ENCODE measurements at places on chromosomes 11 and 22.
A peak's percentile ranks its signal among the peaks of the same experiment; 100 is the strongest.

DNA sequence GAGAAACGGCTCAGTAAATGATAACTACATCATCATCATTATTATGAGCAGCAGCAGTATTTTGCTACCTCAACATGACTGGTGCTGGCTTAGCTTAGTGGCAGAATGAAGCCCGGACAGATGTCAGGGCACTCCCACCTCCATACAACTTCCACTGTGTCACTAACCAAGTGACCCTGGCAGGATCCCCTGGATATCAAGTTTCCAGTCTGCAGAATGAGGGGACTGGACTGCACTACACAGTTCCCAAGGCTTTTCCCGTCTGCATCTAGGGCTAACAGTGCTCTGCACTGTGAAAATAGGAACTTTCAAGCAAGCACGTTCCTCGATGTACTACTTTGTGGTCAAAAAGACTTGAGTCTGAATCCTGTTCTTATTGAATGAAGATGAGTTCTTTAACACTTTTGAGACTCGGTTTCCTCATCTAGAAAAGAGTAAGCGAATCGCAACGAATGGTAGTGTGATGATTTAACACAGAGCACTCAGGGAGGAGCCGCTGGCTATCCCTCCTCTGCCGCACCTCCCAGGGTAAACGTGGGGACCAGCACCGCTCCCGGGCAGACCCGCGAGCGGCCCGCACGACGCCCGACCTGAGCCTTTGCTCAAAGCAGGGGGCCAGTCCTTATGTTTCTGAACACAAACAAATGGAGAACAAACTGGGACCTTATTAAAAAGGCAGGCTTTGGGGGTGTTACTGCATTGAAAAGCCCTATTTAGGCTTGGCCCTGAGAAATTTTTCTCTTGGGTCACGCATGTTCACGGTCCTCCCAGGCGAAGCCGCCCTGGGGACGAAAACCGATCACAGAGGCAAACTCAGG, 910 bp downstream of the CLTCL1 start:
- DNase-seq: peak; percentile 53

DNA sequence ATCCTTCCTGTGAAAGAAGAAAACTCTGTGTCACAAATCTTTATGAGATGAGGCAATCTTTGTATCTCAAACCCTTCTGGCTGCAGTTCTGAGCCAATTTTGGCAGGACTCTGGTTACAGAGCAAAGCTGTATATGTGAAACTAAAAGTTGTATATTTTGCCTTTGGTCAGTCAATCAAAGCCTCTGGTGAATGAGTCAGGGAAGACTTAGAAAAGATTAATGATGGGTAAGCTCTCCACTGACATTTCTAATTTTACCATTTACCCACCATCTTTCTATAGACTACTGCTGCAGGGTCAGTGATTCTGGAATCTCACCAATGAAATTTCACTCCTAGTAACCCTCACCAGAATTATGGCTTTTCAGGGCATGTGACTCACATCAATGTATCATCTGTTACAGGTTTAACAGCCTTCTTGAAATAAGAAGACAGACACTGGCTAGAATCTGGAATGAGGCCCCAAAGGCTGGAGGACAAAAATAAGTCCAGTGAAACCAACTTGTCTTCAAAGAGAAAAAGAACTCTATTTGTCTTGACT, 43.3 kb downstream of the USP35 start:
- no peak for DNase-seq

GRCh38 chr11:34180040-34180813, 74.8 kb downstream of the NAT10 start:
- DNase-seq: peak; percentile 86

DNA sequence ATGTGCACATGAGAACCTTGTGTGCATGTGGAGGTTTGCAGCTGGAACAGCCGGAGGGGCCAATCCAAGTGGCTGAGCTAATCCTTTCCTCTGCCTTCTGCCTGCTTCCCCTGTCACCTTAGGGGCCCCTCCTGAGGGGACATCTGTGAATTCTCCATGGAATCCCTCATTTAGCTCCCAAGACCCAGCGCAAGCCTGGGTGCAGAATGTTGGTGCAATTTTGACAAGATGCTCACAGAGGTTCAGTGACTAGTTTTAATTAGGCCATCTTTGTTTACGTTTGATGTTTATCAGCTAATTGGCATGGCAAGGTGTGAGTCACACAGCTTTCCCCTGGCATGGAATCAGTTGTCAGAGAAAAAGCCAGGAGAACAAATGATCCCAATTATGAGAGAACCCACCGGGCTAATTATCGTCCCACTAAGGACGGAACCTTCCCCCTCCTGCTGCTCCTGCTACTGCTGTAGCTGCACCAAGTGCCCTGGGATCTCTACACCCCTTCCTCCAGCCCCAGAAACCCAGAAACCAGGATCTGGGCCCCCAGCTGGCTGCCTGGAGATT, 63.6 kb upstream of the PAX6 start:
- DNase-seq: no peak

GRCh38 chr22:25388866-25389540, 169.6 kb downstream of the CRYBB2 start:
- peak; percentile 71 for DNase-seq

- peak; percentile 58 for DNase-seq
Measured at GRCh38 chr11:17313349-17314231, 37.1 kb downstream of the NUCB2 start.

GRCh38 chr11:46134061-46134460, 12.8 kb upstream of the PHF21A start:
- DNase-seq: no peak

DNA sequence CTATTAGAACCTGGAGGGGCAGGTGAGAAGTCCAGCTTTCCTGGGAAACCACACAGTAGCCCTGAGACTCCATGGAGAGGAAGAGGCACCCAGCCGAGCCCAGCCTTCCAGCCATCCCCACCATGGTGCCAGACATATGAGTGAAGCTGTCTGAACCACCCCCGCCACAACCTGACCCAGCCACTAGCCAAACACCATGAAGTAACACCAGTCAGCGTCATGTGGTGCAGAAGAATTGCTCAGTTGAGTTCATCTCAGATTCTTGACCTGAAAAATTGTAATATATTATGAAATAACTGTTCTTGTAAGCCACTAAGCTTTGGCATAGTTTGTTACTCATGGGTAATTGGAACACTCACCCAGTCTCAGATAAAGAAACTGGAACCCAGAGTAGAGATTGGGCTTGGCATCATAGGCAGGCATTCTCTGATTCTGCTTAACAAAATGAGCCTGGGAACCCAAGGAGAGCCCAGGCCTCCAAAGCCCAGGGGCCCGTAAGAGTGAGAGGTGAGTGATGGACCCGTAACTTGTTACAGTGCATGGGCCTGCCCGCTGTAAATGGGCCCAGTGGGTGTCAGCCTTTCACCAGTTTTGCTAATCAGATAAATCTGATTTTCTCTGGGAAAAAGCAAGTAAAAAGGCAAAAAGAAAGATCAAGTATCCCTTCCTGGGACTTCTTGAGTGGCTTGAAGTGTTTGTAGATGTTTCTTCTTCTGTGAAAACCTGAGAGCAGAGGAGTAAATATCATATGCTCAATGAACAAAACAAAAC, 305.5 kb downstream of the DDX10 start:
- DNase-seq: no peak

DNA sequence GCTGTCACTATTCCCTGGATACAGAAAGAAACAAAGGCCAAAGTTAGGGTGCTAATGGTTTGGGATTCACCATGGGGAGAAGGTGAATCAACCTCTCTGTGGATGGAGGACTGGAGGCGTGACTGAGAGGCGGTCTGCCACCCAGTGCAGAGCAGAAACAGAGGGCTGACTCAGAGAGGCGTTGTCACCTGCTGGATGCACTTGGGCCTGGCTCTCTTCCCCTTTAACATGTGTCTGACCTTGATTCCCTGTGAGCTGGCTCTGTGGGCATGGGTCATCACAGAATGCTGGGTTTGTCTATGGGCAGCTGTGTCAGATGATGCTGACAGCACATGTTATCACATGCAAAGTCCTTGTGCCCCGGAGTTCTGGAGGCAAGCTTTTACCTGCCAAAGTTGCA, 75.9 kb downstream of the LDLRAD3 start:
- no peak for DNase-seq

DNA sequence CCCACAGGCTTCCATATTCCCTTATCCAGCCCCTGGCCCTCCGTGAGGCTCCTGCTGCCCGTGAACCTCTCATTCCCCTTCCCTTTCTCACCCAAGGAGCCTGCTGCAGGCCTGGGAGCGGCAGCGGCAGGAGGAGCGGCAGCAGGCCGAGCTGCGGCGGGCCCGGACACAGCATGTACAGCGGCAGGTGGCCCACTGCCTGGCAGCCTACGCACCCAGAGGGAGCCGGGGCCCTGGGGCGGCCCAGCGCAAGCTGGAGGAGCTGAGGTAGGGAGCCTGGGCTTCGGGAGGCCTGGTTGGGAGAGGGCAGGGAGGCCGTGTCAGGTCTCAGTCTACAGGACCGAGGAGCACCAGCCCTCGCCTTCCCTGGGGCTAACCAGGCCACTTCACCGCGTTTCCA, 8.1 kb upstream of the SART1 start:
- peak; percentile 29 for DNase-seq

DNA sequence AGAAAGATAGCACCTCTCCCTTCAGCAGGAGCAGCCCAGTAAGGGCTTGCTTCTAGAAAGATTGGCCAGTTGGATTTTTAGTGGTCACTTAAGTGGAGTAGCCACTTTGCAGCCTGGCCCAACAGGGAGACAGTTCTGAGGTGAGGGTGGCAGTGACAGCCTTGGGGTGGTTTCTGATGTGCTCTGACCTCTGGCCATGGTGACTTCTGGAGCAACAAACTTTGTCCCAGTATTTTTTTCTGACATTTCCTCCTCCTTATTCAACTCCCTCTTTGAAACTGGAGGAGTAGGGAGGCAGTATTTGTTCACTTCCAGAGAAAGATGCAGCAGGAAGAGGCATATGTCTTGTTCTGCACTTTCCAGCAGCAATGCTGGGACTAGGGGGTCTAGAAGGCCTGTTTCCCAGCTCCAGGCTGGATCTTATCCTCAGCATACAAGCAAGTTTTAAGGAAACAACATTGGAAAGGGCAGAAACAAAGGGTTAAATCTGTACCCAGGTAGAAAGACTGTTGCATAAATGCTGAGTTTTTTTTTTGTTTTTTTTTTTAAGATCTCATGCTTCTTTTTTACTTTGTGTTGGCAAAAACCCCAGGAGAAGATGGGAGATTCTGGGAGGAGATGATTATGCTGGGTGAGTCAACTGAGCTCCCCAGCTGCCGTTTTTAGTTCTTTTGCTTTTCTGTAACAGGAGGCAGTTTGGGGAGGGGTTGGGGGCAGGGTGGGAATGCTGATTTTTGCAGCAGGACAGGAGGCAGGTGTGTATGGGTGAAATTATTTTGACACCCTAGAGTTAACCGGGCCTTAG, 37.2 kb downstream of the RCOR2 start:
- peak; percentile 93 for DNase-seq
